ENCODE measurements at places on chromosomes 11 and 22.

DNA sequence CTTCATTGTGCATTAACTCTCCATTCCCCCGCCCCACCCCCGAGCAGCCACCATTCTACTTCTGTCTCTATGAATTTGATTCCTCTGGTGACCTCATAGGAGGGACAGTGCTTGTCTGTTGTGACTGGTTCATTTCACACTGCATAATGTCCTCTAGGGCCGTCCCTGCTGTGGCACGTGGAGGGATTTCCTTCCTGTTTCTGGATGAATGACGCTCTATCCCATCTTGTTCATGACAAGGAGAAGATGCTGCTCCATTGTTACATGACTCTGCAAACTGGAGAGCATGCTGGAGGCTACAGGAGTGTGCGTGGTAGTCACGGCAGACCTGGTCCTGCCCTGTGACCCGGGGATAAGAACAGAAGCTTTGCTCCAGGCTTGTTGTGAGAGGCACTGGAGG is 61.3 kb downstream of the RTL6 start:
- DNase-seq: no peak

- DNase-seq: peak; percentile 60
Measured at GRCh38 chr22:30422481-30423300, 2.9 kb upstream of the MTFP1 start.

GRCh38 chr11:124168796-124169195 is 14.3 kb upstream of the OR10D3 start:
- no peak for DNase-seq

DNA sequence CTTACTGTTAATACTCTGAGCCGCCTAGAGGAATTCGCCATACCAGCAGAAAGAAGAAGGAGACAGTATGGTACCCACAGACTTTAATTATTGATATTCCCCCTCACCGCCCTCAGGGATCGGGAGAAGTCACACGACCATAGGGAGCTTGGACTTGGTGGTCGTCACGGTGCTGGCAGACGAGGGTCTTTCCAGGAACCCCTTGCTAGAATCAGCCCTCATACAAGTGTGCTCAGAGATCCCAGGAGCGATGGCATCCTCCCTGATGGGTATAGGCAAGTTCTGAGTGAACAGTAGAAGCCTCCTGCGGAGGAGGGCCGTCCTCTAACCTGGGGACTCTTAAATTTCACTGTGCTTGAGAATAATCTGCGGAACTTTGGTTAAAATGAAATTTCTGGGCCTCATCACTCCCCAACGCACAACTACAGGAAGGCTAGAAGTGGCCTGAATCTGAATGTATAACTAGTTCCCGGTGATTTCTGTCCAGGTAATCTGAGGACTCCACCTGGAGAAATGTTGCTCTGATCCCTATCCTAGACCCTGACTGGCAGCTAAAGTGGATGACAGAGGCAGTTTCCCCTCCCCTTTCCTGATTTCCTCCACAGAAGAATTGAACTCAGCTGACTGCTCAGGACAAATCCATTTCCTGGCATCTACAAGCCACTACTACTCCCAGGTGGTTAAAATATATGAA is 4.5 kb downstream of the VSIG2 start:
- DNase-seq: no peak

GRCh38 chr22:37609240-37610152 is 862 bp downstream of the GGA1 start:
- DNase-seq: no peak

GRCh38 chr11:131955904-131956303 is 585.5 kb downstream of the NTM start:
- DNase-seq: no peak

- DNase-seq: no peak
Measured at GRCh38 chr11:17421781-17422180, 33.3 kb upstream of the KCNJ11 start.

DNA sequence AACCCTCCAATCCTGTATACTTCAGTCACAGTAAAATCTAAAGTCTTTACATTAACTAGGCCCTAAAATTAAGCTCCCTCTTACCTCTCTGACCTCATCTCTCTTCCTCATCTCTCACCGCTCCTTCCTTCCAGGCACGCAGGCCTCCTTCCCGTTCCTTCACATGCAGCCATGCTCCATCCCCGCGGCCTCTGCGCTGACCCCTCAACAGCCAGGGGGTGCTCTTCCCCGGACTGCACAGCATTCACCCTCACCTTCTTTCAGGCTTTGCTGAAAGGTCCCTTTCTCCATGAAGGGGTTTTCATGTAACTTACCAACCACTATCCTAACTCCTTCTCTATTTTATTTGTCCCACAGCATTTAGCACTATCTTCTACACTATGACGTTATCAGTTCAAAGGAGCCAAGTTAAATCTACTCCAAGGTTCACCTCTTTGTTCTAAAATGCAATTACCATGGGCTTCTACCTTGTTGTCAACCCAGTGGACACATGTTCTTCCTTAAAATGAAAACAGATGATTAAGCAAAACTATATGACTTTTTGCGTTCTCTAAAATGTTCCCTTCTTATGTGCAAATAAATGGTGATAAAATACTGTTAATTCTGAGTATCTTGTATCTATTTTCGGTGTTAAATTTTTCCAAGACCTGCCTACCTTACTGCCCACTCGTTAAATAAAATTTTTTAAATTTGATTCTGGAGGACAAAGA is 57.8 kb upstream of the APOA1 start:
- no peak for DNase-seq

DNA sequence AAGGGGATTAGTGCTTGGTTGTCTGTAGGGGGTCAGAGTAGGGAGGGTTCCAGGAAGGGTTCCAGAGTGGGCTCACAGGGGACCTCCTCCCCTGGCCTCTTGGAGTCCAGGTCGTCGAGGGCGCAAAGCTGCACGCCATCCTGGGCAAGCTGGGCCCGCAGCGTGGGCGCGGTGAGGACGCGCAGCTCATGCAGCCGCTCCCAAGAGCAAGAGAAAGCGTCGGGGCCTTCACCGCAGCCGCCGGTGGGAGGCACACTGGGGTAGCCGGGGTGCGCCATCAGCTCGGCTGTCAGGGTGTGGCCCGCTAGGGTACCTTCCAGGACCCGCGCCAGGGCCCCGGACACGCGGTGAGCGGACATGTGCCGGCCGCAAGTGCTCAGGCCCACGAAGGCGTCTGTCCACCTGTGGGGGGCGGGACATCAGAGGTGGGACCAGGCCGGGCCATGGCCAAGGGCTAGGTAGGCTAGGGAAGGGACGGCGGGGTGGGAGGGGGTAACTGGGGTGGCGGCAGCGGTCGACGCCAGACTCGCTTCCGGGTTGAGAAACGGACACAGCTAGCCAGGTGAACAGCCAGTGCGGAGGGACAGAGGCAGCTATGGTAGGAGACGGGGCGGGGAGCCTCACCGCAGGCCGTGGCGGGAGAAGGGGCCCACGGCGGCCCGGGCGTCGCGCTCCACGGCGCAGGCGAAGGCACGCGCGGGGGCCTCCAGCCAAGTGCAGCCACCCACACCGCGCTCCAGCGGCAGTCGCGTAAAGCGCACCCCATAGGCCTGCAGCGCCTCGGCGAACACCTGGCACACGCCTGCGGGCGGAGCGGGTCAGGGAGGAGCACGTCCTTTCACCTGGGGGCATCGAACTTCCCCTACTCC is 1.2 kb downstream of the YDJC start:
- no peak for DNase-seq

- DNase-seq: peak; percentile 20
Measured at GRCh38 chr11:59773083-59773440, 17.9 kb downstream of the STX3 start.

DNA sequence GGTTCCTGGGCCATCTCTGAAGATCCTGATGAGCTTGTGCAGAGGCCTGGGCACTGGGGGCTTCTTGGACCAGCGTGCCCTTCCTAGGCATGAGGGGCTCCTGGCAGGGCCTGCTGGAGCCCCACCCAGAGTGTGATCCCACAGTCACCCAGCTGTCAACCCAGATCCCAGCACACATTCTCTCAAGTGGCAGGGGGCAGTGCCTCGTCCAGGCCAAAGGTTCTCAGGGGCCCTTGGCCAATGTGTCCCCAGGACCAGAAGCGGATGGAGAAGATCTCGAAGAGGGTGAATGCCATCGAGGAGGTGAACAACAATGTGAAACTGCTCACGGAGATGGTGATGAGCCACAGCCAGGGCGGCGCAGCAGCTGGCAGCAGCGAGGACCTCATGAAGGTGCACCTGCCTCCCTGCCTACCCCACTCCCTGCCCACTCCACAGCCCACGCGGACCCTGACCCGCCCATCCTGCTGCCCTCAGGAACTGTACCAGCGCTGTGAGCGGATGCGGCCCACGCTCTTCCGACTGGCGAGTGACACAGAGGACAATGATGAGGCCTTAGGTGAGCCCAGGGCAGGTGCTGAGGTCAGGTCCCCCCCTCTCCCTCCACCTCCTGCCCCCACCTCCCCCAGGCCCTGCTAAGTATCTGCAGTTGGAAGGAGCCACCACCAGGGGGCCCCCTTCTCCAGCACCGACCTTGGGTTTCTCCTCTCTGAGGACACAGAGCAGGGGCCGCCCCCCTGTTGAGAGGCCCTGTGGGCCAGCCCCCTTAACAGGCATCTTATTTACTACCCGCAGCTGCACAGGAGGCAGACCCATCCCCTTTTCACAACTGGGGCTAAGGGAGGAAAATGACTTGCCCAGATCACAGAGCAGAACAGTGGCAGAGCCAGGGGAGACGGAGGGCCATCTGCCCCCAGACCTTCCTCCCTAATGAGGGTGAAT is 14.7 kb downstream of the GGA1 start:
- peak; percentile 77 for DNase-seq

DNA sequence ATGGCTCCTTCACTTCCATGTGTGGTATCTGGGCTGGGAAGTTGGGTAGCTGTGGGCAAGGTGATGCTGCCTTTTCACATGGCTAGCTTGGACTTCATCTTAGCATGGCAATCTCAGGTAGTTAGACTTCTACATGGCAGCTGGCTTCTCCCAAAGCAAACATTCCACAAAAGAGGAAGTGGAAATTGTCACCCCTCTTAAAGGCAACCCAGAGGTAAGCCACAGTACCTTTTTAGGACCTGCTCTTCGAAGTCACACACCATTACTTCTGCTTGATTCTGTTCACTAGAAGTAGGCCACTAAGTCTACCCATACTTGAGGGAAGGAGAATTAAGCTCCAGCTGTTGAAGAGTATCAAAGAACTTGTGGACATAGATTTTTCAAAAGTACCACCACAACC is 25.9 kb downstream of the TUG1 start:
- DNase-seq: no peak

- DNase-seq: no peak
Measured at GRCh38 chr11:109584001-109584972, 162.3 kb downstream of the C11orf87 start.

DNA sequence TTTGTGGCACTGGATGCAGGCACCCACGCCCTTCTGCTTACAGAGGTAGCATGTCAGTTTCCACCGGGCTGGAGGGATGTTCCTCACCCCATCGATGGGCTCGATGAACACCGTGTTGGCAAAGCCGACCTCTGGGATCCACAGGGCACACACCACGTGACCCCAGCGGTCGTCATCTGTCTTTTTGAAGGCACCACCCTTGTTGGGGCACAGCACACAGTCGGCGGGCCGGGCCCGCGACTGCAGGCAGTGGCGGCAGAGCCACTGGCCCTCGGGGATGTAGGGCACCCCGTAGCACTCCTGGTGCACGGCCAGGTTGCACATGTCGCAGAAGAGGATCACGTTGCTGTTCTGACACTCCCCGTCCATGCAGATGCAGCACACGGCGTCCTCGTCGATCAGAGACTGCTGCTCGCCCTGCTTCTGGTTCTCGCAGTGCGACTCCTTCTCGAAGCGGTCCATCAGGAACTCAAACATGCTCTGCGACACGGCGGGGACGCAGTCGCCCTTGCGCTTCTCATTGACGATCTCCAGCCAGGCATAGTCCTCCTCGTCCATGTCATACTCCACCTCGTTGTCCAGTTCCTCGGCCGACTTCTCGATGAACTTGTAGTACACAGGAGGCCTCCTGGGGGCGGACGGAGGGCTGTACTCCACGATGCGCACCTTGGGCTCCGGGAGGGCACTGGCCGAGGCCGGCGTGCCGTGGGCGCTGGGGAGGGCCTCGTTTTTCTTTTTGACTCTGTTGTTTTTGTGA is 4.2 kb downstream of the BRD1 start:
- no peak for DNase-seq

DNA sequence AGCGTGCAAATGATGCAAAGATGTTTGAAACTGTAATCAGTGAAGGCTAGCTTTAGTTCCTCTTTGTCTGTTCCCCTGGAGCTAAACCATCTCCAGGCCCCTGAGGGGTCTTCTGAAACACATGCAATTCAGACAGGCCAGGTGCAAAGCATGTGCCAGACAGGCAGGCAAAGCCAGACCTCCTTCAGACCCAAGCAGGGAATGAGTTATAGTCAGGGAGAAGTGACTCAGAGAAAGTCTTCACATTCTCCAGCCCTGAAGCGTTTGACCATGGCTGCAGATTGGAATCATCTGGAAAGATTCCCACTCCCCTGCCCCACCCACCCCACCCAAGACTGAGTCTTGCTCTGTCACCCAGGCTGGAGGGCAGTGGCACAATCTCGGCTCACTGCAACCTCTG is 187.0 kb upstream of the ISX start:
- no peak for DNase-seq

DNA sequence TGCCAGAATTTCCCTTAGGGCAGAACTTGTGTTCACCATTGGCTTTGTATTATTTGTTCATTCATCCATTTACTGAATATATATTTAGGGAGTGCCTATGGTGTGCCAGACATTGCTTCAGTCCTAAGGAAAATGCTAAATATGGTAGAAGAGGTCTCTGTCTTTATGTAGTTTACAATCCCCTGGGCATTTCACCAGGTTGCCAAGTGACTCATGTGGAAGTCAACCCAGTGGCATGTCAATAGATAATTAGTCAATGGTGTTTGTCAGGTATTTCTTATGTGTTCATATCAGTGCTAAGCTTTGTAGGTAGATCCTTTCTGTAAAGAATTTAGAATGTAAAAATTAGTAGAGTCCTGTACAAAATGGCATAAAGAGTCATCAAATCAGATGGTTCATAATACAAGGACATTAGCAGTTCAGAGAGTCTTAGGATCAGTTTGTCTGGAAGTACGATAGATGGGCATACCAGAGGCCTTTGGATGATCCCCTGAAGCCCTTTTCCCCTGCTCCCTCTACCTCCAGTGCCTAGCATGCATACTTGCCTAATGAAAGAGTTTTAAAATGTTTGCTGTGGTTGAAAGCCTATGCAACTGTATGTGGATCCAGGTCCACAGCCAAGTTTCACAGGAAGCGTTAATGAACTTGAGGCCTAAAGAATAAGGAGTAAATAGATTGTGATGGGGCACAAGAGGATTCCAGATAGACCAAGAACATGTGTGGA is 58.5 kb upstream of the SESN3 start:
- DNase-seq: no peak
